ENCODE measurements at places on chromosomes 13 and 19. TPM values are rescaled to one million over a fixed set of nuclear protein-coding genes. Genes with fewer than 3 reads are reported as not detected.
A peak's percentile ranks its signal among the peaks of the same experiment; 100 is the strongest.

The NLRP7 gene
- not detected for total RNA-seq

The KCNN4 gene
- total RNA-seq = 2.9 TPM

The RDH8 gene
- total RNA-seq = not detected

The SCN1B gene
- total RNA-seq = 23.6 TPM

The SIGLECL1 gene
- total RNA-seq = not detected

The MBOAT7 gene
- total RNA-seq = 40.5 TPM

GRCh38 chr13:27006519-27007161 is 165.0 kb downstream of the USP12 start:
- peak; percentile 49 for DNase-seq

DNA sequence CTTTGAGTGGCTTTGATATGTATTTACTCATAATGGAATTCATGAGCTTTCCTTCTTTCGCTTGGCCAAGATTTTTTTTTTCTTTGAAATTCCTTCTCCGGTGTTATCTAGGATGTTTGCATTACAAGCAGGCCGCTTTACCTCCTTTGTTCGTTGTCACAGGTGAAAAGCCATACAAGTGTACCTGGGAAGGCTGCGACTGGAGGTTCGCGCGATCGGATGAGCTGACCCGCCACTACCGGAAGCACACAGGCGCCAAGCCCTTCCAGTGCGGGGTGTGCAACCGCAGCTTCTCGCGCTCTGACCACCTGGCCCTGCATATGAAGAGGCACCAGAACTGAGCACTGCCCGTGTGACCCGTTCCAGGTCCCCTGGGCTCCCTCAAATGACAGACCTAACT is 16.7 kb downstream of the KLF5 start:
- peak; percentile 28 for DNase-seq

DNA sequence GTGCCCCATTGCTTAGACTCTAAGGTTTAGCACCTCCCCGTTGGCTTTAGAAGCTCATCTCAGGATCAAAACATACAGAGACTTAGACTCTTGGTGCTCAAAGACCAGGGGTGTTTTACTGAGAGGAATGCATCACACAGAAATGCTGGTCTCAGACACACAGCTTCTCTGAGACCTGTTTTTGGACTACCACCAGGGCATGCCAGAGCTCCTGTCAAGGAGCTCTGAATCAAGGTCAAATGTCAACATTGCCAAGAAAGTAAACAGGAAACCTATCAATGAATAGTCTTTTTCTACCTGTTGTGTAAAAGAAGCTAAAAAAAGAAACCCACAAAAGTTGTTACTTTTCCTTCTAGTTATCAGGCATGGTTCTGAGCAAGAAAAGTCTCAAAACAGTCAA is 149.2 kb downstream of the COL4A1 start:
- DNase-seq = peak; percentile 27

- DNase-seq = no peak
Measured at GRCh38 chr19:15962319-15962718, 13.5 kb downstream of the OR10H4 start.

DNA sequence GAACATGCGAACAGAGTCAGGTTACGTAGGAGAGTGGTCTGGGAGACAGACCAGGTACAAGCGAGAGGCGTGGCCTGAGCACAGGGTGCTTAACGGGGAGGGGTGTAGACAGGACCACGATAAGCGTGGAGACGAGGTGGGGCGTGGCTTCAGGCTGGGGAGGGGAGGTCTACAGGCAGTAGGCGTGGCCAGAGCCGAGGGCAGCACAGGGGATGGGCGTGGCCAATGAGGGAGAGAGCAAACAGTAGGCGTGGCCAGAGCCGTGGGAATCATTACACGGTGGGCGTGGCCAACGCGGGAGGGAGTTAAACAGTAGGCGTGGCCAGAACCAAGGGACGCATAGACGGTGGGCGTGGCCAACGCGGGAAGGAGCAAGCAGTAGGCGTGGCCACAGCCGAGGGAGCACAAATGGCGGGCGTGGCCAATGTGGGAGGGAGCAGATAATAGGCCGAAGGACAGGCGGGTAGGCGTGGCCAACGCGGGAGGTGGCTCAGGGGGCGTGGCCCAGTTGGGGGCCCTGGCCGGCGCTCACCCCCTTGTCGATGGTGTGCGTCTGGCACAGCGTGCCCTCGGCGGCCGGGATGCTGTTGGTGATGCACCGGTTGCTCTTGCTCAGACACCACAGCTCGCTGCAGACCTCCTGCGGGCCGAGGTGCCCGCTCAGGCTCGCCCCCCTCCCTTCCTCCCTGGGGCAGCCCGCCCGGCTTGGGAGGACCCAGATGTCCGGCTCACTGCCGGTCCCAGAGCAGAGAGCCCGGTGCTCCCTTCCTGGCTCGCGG is 15.2 kb upstream of the MYO1F start:
- DNase-seq = peak; percentile 94

DNA sequence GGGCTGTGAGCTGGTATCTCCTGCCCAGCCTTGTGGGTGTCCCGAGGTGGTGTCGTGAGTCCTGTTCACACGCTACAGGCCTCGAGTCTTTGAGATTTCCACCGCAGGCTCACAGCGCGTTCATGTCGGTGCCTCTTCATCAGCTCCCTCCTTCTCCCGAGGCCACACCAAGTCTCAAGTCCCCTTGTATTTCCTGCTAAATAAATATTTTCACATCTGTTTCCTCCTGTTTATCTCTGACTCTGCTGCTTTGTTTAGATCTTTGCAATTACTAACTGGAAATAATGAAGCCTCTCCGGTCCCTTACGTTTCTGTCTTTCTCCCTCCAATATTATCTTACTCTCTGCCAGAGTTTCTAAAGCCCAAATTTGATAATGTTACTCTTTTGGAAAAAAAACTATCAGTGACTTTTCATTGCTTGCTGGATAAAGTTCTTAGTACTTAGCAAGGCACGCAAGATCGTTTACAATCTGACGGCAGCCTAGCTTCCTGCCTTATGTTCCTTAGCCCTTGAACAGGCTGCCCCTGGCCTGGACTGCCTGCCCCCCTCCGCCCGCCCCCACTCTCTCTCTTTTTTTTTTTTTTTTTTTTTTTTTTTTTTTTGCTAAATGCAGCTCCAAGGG is 130.5 kb upstream of the RNF113B start:
- no peak for DNase-seq

GRCh38 chr19:8108560-8109445 is 40.6 kb downstream of the FBN3 start:
- DNase-seq = no peak

DNA sequence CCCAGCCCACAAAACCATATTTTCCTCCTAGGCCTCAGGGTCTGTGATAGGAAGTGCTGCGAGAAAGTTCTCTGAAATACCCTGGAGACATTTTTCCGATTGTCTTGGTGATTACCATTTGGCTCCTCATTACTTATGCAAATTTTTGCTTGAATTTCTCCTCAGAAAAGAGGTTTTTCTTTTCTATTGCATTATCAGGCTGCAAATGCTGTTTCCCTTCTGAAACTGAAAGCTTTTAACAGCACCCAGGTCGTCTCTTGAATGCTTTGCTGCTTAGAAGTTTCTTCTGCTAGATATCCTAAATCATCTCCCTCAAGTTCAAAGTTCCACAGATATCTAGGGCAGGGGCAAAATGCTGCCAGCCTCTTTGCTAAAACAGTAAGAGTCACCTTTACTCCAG is 434.2 kb downstream of the PCDH20 start:
- DNase-seq = no peak

GRCh38 chr13:96898212-96898611 is 96.1 kb downstream of the OXGR1 start:
- DNase-seq = no peak

DNA sequence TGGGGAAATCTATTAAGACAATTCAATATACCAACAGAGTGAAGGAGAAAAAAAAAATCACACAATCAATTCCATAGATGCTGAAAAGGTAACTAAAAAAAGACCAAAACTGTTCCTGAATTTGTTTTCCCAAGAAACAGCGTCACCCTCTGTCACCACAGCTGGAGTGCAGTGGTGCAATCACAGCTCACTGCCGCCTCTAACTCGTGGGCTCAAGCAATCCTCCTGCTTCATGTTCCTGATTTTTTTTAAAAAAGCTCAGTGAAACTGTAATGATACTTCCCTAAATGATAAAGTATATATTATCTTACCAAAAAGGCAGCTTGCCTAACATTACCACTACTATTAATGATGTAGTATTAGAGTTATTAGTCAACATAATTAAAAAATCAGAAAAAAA is 19.6 kb upstream of the ZFP14 start:
- DNase-seq = no peak

DNA sequence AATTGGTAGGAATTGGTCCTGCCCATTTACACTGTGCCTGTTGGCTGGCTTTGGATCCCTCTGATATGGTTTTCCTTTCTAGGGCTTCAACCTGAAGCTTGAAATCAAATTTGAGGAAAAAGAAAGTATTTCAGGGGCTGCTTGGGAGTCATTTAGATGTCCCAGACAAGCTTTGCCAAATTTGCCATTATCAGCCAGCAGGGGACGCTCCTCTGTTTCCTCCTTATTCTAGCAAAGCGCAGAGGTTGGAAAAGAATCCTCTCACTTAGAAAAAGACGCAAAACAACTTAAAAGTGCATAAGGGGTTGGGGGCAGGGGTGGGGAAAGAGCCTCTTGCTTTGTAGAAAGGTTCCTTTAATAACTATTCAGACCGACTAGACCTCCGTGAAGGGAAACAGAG is 1211.1 kb upstream of the PCDH20 start:
- no peak for DNase-seq

DNA sequence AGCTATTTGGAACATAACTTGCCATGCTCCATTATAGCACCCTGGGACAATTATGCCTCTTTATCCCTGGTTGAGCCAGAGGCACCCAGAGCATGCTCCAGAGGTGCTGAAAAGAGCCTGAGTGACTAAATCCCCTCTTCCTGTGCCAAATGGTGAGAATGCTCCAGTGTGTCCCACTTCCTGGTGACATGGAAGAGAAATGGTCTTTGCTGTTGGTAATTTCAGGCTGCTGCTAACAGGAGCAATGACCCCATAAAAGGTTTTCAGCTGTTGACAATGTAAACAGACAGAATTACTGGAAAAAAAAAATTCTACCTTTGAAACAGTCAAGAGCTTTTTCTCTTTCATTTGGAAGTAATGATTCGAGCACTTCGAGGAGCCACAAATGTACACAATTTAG is 341.8 kb downstream of the FGF9 start:
- DNase-seq = no peak

DNA sequence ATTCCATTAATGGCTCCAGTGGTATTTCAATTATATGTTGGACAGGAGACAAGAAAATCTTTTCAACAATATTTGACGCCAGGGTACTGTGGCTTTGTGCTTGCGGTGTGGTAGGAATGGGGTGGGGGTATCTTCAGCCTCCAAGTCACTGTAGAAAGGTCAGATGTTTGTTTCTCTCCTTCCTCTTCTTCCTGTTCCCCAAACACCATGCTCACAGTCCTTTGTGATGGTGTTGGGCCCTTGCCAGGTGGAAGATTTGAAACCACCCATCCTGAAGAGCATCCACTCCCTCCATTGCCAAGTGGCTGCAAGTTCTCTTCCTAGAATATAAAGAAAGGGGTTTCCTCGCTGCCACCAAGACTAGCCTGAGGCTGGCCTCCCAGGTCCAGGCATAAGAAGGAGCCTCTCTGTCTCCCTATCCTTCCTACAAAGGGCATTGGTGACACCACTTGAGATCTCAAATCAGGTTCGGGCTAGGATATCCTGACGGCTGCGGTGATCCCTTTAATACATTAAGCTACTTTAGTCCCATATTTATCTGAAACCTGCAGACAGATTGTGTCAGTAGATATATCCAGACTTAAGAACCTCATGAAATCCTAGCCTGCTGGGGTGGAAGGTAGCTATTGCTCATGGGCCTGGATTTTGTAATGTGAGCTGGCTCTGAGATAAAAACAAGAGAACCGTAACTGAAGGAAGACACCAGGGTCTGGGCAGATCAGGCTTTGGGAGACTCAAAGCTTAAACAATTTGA is 64.3 kb upstream of the SIAH3 start:
- no peak for DNase-seq

DNA sequence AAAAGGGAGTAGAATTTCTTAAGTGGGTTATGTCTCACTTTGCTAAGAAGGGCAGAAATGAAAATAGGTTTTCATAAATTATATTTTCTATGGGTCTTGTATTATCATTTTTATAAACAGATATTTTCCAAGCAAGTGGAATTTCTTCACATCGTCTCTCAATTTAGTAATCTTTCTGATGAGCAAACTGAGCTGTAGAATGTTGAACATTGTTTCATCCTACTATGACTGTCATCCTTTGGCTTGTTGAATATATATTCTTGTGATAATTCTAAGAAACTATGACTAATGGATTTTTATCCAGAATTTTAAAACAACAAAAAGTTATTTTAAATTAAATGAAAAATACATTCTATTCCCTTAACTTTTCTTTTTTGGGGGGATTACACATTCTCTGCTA is 313.8 kb downstream of the ENOX1 start:
- DNase-seq = no peak

- no peak for DNase-seq
Measured at GRCh38 chr13:51976423-51976822, 34.8 kb downstream of the ATP7B start.

DNA sequence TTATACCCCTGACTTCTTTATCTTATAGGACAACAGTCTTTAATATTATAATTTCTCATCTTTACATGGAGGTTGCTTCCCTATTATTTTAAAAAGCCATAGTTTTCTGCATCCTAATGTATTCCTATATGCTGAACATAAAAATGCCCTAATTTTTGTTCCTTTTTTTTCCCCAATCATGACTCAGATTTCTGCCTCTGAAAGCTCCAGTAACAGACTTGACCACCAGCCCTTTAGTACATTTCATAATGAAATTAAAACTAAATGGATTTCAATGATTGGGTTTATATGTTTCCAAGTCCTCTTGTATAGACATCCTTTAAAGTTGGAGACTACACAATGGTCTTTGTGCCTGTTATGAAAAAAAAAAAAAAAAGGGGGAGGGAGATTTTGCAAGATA is 712.5 kb downstream of the DIAPH3 start:
- no peak for DNase-seq
